Motor neuron (in vitro differentiated cells): ENCODE measurements at places on chromosomes 3 and 15. TPM values are rescaled to one million over a fixed set of nuclear protein-coding genes. Genes with fewer than 3 reads are reported as not detected.

Gene ADPRH
- 0.67 and 1.3 TPM in 2 replicates for total RNA-seq

Gene TTLL13
- total RNA-seq = 0.66 and 0.83 TPM in 2 replicates

Gene UQCC5
- total RNA-seq = 82.5 and 103 TPM in 2 replicates

Gene SLC22A14
- 0.18 and 1.1 TPM in 2 replicates for total RNA-seq

Gene WDR93
- 0.35 and 0.49 TPM in 2 replicates for total RNA-seq

Gene ARGFX
- 0.49 TPM in 1 of 2 replicates, not detected in the other for total RNA-seq

Gene SNTN
- total RNA-seq = 0.09 and 0.13 TPM in 2 replicates

Gene MAPKAPK3
- total RNA-seq = 40.2 and 40.8 TPM in 2 replicates

Gene ZIC4
- 0.82 and 0.92 TPM in 2 replicates for total RNA-seq

Gene TYRO3
- 11.1 and 11.8 TPM in 2 replicates for total RNA-seq

Gene CPLX3
- 0.23 and 0.29 TPM in 2 replicates for total RNA-seq

Gene PIGBOS1
- 14.4 TPM in 2 replicates for total RNA-seq

Gene ZBBX
- total RNA-seq = 3.9 and 6.0 TPM in 2 replicates

Gene CA12
- total RNA-seq = 0.13 and 0.46 TPM in 2 replicates

Gene ISLR
- total RNA-seq = 1.6 and 1.9 TPM in 2 replicates

Gene SHC4
- total RNA-seq = 1.1 and 1.8 TPM in 2 replicates

Gene RASGRP1
- total RNA-seq = 2.7 and 4.0 TPM in 2 replicates

Gene BNC1
- 0.11 and 0.31 TPM in 2 replicates for total RNA-seq

Gene UBA7
- total RNA-seq = 0.96 TPM in 2 replicates

Gene AMOTL2
- 56.4 and 57.9 TPM in 2 replicates for total RNA-seq

Gene CHRM5
- 0.05 and 0.31 TPM in 2 replicates for total RNA-seq

Gene NUP210
- total RNA-seq = 9.3 and 11.6 TPM in 2 replicates

Gene SIDT1
- 0.33 and 0.96 TPM in 2 replicates for total RNA-seq
